ENCODE measurements at places on chromosomes 2 and 18.

GRCh38 chr18:47987388-47987699, 56.9 kb upstream of the SMAD2 start:
- no peak for DNase-seq

GRCh38 chr2:28271919-28272250, 120.8 kb upstream of the FOSL2 start:
- DNase-seq = no peak

GRCh38 chr2:35973132-35973736, 382.3 kb upstream of the CRIM1 start:
- no peak for DNase-seq

DNA sequence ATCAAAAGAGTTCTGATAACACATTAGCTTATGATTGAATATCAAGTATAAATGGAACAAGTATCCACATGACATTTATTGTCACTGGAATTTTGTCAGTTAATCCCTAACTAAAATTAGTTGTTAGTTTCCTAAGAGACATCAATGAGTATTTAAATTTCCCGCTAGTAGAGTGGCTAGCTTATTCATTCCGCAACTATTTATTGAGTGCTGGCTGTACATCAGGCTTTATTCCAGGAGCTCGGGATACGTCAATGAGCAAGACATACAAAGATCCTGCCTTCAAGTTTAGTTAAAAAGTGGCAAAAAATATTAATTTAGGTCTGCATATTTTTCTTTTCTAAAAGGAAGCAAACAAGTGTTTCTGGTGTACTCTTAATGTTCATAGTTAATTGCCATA, 59.3 kb downstream of the PRKRA start:
- DNase-seq = no peak

- DNase-seq = no peak
Observed at GRCh38 chr2:43340066-43340465, 113.7 kb upstream of the ZFP36L2 start.
